Left cardiac atrium (tissue), 4 donors: ENCODE measurements at places on chromosomes 16 and 17. TPM values are rescaled to one million over a fixed set of nuclear protein-coding genes. Genes with fewer than 3 reads are reported as not detected.

Gene KRT27
- not detected for total RNA-seq

Gene CETP
- total RNA-seq = 0.16 TPM

Gene CSF3
- not detected for total RNA-seq

Gene MEIOB
- total RNA-seq = 0.18 TPM

Gene EVI2A
- total RNA-seq = 1.9 TPM

Gene CDK5R1
- total RNA-seq = 1.4 TPM

Gene C16orf92
- total RNA-seq = not detected

Gene TBC1D3B
- 2.2 TPM for total RNA-seq

Gene CES5A
- total RNA-seq = 0.26 TPM

Gene VAT1
- 118 TPM for total RNA-seq
